Ureter (tissue), 1 donor: ENCODE measurements at places on chromosomes 12 and 14. TPM values are rescaled to one million over a fixed set of nuclear protein-coding genes. Genes with fewer than 3 reads are reported as not detected.

DNA sequence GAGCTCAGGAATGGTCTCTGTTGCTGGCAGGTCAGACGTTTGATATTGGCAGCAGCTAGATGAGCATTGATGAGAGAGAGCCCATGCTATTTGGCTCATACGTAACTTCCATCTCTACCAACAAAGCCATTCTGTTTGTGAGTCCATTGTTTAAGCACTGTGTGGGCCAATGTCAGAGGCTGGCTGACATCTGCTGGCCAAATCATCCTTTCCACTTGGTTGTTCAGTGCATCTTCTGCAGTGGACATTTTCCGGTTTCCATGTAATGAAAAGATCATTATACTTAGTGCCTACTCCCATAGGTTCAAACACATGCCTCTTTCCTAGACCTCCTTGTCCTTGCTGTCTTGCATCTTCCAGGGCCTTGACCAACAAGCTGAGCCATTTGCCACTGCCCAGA, 59.2 kb downstream of the IFT81 start:
- DNase-seq: no peak

GRCh38 chr12:105850103-105850968, 288.4 kb downstream of the NUAK1 start:
- no peak for DNase-seq

DNA sequence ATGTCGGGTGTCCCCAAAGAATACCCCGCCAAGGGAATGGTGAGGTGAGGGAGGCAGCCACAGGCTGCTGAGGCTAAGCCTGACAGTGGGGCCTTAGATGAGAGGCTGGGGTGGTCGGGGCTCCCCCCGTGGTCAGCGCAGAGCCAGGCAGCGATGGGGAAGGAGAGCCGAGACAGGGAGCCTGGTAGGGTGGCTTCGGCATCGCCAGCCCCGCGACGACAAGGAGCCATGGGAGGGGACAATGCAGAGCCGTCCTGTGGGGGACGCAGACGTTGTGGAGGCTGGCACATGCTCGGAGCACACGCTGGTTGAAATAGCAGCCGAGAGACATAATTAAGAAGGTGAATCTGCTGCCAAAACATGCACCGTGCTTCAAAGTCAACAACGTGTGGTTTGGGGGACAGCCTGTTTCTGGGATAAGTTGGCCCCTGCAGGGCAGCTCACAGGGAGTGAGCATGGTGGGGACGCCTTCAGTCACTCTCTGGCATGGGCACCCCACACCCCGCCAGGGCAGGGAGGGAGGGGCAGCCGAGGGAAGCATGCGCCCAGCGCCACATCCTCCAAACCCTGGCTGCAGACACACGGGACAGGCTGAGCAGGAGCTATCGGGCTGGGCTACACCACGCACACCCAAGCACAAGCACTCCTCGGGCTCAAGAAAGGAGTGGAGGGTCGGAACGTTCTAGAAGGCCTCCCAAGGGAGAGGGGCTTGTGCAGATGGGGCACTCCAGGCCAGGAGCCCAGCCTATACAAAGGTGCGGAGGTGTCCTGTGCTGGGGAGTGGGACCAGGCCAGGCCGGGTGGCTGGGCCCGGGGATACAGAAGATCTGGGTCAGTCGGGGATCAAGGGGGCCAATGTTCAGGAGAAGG, 66.6 kb upstream of the C14orf180 start:
- no peak for DNase-seq

DNA sequence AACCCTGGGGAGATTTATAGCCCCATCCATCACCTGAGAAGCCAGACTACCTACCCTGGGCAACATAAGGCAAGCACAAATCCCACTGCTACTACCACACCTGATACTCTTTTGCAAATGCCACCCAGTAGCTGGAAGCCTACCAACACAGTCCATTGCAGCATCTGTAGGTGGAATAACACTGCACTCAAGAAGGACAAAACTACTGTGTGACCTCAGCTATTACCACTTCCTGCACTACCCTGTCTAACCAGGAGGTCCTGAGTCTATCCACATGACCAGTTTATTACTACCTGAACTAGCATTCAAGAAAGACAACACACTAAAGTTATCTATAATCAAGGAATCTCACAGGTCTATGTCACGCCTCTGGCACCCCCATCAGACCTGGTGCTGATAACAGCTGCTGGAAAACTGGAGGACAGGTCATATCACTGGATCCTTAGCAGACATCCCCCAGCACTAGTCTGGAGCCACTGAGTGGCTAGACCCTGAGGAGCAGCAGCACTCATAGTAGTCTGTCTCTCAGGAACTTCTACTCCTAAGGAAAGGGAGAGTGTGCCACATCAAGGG, 2.9 kb upstream of the CLEC1A start:
- no peak for DNase-seq

- no peak for DNase-seq
These were observed 125.0 kb upstream of the FUT8 start for GRCh38 chr14:65287264-65288131.

DNA sequence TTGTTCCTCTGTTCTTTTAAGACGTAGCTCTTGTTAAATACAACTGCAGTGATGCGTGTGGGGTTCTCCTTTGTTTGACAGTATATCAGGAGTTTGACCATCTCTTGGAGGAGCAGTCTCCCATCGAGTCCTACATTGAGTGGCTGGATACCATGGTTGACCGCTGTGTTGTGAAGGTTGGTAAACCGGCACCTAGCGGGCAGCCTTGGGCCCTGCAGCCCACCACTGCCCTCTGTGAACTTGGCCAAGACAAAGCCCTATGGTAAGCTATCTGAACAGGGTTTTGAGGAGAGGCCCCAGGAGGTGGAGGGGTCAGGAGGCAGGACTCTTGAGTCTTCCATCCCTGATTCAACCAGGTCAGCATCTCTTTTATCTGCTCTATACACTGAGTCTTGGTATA, 54.6 kb upstream of the RIC8B start:
- DNase-seq: no peak

GRCh38 chr12:102350070-102350469, 130.3 kb downstream of the IGF1 start:
- no peak for DNase-seq

DNA sequence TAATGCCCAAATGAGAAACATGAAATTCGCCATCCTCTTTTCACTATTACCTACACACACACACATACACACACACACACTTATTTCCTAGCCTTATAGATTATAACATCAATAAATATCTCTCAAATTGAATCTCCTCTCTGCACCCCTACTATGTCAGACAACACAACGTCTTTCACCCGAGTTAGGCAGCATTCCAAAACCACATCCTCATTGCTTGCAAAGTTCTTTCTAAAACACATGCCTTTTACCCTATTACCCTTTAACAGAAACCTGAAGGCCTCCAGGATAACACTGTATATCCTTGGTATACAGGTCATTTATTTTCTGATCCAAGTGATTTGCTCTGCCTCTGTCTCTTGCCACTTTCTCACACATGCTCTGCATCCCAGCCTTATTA, 56.3 kb downstream of the KCNH5 start:
- DNase-seq: no peak

DNA sequence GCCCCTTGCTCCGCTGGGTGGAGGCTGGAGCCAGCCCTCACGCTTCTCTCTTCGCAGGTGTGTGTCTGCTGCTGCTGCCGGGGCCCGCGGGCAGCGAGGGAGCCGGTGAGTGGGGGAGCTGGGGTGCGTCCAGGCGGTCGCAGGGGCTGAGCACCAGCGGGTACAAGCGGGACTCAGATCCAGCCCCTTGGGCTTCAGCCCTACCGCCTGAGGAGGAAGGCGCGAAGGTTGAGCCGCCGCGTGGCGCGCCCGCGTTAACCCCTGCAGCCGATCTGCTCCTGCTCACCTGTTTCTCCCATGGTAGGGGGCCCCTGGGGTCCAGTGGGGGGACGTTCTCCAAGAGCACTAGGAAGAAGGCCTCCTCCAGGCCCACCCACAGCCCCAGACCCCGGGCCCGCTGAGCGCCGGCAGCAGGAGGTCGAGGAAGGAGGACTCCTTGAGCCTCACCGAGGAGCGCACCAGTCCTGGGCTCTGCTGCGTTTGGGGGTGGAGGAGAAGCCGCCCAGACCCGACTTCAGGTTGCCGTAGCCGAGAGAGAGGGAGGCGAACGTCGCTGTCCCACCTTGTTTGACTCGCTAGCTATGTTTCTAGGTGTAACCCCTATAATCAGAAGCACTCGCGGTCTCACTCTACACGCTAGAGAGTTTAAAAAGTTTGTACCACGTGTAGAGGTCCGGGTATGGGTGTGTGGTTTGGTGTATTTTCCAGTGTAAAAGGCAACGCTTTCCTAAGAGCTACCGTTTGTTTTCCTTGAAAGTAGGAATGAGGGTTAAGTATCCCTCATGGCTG, 834 bp downstream of the COCH start:
- DNase-seq: no peak

DNA sequence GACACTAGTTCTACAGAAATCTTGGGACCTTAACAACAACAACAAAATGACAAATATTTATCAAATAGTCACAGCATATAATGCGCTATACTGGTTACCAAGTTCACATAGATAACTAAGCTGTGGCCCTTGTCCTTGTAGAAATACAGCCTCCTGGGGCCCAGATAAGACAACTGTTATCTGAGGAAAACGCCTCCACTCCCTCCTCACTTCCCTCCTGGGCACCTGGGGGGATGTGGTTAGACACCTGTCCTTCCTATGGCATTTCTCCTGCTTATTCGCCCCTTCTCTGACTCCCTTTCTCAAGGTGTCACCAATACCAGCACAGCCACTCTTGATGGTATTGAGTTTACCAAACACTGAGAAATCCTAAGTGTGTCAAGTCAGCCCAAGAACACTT, 419.4 kb downstream of the RAD51B start:
- no peak for DNase-seq

Gene FLVCR2
- total RNA-seq: 6.9 TPM

Gene CCDC77
- 12.7 TPM for total RNA-seq

Gene RNASE3
- total RNA-seq: not detected

Gene CMKLR1
- 5.2 TPM for total RNA-seq

Gene KLRB1
- 1.6 TPM for total RNA-seq

Gene SIX6
- not detected for total RNA-seq
